ENCODE measurements at places on chromosomes 3 and 15.
A peak's percentile ranks its signal among the peaks of the same experiment; 100 is the strongest.

DNA sequence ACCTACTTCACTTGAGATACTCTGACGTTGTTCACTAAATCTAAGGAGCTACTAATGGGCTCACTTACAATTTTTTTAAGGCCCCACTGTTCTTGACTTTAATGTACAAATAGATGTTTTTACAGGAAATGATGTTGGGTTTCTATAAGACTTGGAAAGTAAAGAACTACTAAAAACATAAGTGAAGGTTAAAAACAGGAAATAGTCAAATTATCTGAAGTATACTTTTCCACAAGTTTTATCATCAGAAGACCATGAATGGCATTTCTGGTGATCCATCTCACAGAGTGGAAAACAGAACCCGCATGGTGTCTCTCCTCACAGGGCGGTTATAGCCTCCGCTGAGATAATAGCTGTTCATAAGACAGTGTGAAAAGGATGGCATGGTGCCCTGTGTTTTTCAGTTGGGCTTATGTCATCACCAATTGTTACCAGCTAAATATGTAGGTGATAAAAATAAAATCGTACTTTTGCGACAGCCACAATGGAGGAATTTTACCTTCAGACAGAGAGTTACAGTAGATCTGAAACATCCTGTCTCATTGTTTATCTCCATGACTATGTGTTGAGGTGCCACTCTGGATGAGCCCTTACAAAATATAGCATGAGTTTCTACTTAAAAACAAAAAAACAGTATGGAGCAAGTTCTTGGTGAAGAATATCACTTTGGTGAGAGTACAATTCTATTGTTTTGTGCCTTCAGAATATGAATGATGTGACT, 462.4 kb downstream of the RAP2B start:
- no peak for DNase-seq

DNA sequence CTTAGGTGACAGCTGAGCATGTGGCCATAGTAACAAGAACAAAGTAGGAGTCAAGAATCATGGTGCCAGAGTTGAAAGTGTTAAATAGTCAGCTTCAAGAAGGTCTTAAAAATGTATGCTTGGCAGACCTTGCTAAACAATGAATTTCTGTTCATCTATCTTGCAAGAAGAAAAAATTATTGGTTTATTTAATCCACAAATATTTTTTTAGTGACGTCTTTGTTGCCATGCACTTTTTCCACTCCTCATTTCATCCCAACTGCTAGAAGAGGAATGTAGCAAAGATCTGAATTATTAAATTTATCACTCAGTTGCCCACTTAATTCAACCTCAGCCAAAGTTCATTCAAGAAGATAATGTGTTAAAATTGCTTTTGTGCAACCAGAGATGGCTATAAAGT, 3.2 kb upstream of the SLC4A7 start:
- no peak for DNase-seq

GRCh38 chr15:71804695-71805470, 5.5 kb upstream of the NR2E3 start:
- peak; percentile 68 for DNase-seq

GRCh38 chr15:59918994-59919951, 84.8 kb upstream of the FOXB1 start:
- no peak for DNase-seq

GRCh38 chr3:174192471-174192870, 666.7 kb upstream of the NAALADL2 start:
- peak; percentile 3 for DNase-seq

GRCh38 chr3:10523561-10523960, 18.2 kb upstream of the ATP2B2 start:
- no peak for DNase-seq

GRCh38 chr3:10370429-10370828, 49.5 kb upstream of the SEC13 start:
- no peak for DNase-seq

GRCh38 chr15:39472621-39473297, 108.1 kb upstream of the THBS1 start:
- no peak for DNase-seq

DNA sequence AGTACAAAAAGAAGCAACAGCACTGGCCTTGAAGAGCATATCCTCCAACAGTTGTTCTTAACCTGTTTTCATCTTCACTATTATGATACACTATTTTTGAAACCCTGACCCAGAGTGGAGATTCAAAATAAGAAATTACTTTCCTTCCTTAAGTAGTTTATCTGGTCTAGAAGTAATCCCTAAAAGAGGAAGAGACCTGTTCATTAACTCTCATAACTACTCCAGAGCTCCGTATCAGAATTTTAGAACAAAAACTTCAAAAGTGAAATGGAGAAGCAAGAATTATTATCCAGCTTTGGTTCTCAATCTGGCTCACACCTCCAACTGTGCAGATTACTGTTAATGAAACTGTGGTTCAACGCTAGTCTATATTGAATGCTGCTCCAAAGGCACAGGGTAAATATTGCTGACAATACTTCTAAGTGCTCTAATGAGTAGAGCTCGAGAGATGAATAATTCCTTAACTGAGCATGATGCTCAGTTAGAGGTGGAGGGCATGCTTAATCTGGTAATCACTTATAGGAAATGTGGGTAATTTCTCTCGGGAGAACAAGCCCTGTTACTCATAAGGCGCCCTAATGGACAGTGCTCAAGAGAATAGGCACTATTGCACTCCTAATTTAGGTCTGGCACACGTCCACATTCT, 5.2 kb downstream of the LCMT2 start:
- no peak for DNase-seq

DNA sequence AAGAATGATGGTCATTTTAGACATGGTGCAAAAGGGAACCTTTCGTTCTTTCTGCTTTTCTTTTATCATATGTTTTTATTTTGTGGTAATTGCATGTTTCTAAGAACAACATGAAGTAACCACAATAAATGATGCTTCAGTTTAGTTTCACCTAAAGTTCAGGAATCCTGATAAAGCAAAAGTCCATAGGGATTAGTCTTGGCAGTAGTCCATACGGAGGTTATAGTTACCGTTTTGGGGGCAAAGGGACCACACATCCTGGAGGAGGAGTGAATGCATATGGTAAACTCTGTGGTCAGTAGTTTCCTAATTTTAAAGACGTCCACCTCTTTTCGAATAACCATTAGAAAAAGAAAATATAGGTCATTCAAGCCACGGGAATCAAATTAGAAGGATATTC, 141.5 kb downstream of the MCTP2 start:
- DNase-seq = no peak

Measured in COLO829 (cell line).